ENCODE measurements at places on chromosomes 1 and 21.
A peak's percentile ranks its signal among the peaks of the same experiment; 100 is the strongest.

DNA sequence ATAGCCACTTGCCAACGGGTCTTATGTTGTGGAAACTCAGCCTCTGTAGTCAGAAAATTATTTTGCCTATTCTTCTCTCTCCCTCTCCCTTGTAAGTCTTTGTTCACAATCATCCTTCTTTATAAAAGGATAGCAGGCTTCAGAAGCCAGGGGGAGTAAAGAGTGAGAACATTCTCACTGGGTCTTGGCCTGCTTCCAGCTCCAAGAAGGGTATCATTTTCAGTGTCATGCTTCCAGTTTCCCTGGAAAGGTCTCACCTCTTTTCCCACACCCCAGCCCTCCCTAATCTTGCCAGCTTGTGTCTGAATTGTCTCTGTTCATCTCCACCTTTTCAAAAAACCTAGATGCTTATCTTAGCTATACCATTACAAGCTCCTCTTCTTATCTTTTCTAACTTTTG is 346.2 kb upstream of the LRRC7 start:
- DNase-seq: no peak

- DNase-seq: no peak
These were observed 148.6 kb upstream of the HOOK1 start for GRCh38 chr1:59666106-59666505.

- no peak for DNase-seq
These were observed 62.5 kb downstream of the NDUFS5 start for GRCh38 chr1:39088658-39089057.

DNA sequence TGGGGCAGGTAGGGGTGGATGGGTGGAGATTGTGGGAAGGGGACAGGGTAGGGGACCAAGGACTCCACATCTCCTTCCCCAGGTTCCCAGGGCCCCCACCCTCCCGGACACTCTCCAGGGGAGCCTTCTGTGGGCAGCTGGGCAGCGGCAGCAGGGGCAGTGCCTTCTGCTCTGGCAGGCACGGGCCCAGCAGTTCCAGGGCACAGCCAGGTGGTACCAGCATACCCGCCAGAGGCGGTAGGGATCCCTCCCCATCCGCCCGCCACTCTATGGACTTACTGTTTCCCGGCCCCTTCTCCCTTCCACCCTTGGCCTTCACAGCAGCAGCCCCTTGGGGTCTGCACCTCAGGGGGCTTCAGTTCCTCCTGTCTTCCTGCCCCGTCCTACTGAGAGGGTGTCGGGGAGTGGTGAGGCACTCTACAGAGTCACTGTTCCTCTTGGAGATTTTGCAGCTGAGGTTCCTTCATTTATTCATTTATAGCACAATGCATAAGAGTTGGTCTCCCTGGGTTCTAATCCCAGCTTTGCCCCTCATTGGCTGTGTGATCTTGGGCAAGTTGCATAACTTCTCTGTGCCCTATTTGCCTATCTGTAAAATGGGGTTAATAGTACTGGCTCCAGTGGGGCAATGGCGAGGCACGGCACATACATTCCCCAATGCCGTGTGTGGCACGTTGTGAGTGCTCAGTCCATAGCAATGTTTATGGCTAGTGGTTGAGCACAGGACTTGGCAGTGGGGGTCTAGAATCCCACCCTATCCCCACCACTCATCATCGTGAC is 17.0 kb downstream of the C1orf167 start:
- no peak for DNase-seq

DNA sequence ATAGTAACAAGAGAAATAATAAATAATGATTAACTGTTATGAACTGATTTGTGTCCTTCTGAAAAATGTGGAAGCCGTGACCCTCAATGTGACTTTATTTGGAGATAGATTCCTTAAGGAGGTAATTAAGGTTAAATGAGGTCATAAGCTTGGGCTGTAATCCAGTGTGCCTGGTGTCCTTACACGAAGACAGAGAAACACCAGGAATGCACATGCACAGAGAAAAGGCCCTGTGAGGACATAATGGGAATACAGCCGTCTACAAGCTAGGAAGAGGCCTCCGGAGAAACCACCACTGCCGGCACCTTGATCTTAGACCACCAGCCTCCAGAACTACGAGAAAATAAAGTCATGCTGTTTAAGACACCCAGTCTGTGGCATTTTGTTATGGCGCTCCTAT is 215.9 kb downstream of the NEGR1 start:
- DNase-seq: no peak

GRCh38 chr1:80633947-80634706 is 1166.6 kb upstream of the ADGRL2 start:
- no peak for DNase-seq

DNA sequence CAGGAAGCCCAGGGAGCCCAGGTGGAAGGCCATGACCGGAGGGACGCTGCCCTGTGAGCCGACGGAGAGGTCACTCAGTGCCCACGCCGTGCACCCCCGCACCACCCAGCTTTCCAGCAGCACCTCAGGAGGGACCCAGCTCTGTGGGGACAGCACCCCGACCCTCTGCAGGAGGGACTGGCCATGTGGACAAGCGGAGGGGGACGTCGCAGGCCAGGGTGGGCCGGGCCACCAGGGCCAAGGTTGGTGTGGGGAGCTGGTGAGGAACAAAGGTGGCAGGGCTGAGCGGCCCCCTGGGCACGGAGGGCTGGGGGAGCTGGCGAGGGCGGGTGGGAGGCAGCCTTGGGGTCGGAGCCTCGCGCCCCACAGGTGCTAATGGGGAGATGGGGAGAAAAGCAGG is 22.8 kb downstream of the NADK start:
- no peak for DNase-seq

DNA sequence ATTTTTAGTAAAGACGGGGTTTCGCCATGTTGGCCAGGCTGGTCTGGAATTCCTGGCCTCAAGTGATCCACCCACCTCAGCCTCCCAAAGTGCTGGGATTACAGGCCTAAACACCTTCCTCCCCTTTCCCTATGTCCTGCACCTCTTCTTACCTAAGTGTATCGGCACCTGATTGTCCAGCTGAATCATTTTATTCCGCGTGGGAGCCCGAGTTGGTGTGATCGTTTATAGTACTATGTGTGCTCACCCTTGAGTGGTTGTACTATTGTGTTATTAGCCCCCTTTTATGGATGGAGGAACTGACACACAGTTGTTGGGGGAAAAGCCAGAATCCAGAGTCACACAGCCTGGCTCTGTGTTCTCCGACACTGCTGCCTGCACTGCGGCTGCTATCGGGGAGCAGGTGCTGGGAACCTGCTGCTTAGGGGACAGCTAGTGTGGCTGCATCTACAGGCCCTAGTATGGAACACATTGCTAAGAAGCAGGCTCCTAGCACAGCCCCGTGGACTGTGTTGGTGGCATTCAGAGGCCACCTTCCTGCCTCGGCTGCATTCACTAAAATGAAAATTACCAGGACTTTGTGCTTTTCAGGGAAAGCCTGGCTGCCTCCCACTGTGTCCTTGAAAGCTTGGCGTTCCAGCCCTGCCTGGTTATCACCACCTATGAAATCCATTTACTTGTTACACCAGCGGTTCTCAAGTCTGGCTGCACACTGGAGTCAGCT is 21.6 kb downstream of the ENO1 start:
- no peak for DNase-seq

GRCh38 chr1:125064481-125064880 is 3879.7 kb downstream of the SRGAP2C start:
- no peak for DNase-seq

DNA sequence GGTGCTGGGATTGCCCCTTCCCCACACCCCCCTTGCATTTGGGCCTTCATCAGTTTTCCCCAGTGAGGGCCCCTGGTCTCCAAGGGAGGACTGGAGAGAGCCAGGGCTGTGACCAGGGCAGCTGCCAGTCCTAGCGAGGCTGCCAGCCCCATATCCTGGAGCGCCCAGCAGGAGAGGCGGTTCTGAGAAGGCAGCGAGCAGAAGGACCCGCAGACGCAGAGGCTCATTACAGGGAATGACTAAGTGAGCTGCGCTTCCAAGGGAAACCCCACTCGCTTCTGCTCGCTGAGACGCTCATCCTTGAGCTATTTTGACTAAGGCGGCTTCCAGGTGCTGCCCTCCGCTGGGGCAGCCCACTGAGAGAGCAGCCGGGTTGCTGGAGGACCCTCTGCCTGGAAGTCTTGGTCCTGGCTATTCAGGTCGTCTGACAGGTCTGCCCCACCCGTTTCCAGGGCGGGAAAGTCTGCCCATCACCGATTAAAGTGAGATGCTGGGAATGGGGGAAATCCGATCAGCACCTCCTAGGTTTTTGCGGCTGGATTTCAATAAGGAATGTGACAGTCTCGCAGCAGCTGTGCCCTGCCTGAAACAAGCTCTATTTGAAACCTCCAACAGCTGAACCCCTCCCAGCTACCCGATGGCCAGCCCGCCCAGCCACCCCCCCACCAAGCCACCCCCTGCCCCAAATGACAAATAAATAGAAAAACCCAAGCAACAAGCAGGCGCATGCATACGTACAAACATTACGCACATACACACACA is 2.8 kb downstream of the KCNN3 start:
- peak; percentile 76 for DNase-seq

DNA sequence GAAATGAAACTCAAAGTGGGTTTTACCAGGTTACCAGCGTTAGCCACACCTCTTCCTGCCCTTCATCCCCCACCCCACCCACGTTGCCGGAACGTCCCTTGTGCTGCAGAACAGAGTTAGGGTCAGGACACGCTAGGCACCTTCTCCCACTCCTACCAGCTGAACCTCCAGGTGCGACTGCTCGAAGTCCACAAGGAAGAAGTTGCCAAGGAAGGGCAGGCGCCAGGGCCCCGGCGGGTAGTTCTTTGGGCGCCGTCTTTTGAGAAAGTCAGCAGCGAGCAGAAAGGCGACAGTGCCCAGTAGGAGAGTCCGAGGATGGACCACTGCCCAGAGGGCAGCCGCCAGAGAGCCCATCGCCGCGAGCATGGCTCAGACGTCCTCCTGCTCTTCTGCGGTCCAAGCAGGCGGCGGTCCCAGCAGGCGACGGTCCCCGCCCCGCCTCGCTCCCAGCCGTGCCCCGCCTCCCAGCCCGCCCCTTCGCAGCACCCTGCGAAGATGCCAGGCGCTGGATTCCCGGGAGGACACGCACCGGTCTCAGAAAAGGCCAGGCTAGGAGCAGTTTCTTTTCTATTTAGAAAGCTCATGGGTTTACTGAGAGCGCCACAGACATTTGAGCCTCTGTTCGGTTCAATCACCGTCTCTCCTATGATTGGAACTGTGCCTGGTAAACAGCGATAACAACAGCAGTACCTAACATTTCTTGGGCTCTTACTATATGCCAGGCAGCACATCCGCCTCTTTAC is at the start of gene CYP2J2:
TSS of gene CYP2J2 (minus strand) at position 393 of the 743 bp plus-strand sequence. CDS start at position 366, 27 bp downstream.
- DNase-seq: no peak

GRCh38 chr1:194644528-194644927 is 1458.1 kb upstream of the B3GALT2 start:
- DNase-seq: no peak

DNA sequence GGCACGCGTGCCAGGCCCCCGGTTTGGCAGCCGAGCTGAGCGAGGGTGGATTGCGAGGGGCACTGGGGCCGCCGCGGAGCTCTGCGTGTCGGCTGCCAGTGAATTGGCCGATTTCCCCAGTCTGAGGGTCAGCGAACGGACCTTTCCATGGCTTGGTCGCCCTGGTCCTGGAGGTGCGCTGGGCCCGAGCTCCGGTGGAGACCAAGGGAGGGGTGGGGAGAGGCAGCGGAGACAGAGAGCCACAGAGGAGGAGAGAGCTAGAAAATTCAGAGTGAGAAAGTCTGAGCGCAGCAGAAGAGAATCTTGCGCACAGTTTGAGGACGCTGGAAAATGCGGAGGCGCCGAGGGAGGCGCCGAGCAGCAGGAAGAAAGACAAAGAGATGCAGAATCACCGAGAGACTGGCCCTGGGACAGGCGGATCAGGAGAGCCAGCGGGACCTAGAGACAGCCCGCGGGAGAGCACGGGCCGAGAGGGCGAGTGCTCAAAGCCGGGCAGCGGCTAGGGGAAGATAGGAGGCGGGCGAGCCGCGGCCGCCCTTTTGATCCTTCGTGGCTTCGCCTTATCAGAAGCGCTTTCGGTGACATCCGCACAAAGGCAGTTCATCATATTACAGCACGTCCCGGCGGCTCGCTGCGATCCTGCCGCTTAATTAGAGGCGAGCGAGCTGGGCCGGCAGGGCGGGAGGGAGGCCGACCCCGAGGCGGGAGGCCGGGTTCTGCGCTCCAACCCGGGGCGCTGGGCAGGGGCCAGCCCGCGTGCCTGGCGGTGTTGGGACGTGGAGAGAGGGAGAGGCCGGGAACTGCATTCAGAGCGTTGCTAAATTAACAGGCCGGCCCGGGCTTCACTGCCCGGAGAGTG is 12.7 kb downstream of the PAX7 start:
- DNase-seq: no peak

DNA sequence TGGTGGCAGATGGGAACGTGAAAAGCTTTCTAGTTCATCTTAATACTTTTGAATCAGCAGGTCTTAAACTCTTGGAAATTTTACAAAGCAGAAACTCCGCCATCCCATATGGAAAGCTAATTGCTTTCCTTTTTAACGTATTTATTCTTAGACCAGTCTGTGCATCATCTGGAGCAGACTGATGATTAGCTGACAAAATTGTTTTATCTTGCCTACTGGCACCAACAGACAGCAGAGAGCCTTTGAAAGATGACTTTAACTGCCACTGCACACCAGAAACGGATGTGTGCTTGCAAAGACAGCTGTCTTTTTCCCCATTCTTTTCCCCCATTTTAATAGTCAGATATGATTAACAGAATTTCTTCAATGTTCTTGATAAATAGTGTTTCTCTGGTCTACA is 97.0 kb downstream of the PLD5 start:
- DNase-seq: no peak

- DNase-seq: no peak
These were observed 525 bp downstream of the RYR2 start for GRCh38 chr1:237042526-237042891.

- DNase-seq: peak; percentile 100
These were observed 23.3 kb downstream of the ZBTB17 start for GRCh38 chr1:15952317-15953258.

GRCh38 chr1:54358503-54359168 is 47.6 kb downstream of the SSBP3 start:
- DNase-seq: no peak

DNA sequence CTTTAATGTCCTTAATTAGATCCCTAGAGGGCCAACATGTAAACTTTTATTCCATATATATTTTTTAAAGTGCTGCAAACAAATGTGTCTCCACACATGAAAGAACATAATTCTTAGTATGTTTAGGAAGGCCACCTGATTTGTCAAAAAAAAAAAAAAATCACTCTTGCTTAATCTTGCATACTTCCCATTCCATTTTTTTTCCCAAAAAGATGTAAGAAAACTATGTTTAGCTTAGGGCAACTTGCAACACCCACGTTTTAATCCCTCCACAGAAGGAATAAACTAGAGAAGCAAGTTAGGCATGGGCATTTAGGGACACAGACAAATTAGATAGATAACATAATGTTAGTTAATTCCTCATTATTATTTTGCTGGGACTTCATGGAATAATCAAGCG is 5.6 kb downstream of the YOD1 start:
- DNase-seq: no peak

Data from HCEC 1CT (cell line).